ENCODE measurements at places on chromosomes 2 and 18.
A peak's percentile ranks its signal among the peaks of the same experiment; 100 is the strongest.

- peak; percentile 85 for DNase-seq
These were observed 92.3 kb upstream of the SMAD2 start for GRCh38 chr18:48022531-48023329.

GRCh38 chr2:145851730-145852129, 1331.8 kb upstream of the ZEB2 start:
- DNase-seq: no peak

DNA sequence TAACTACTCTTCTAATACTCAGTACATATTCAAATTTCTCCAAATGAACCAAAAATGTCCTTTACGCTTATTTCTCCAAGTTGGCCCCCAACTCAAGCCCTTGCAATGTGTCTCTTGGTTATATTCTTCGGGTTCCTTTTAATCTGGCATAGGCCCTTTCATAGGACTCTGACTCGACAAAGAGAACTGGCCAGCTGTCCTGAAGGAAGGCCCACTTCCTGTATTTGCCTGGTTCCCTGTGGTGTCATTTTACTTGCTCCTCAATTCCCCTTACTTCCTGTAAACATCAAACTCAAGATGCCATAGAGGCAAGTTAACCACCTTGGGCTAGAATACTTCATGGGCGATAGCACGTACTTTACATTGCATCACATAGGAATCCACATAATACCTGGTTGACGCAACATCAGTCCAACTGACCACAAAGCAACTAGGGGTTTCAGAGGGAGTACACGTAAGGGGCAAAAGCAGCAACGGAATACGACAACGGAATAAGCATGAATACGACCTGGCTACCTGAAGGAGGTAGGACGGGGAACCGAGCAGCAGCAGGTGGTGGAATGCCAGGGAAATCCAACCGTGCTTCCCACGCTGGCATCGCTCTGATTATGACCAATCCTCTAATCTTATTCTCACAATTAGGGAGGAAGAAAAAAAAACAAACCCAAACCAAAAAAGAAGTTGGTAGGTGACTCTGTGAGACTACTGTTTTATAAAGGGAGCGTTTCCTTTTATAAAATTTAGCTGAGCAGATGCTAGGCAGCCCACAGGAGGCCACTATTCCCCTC, 823 bp upstream of the GORASP2 start:
- peak; percentile 50 for DNase-seq

DNA sequence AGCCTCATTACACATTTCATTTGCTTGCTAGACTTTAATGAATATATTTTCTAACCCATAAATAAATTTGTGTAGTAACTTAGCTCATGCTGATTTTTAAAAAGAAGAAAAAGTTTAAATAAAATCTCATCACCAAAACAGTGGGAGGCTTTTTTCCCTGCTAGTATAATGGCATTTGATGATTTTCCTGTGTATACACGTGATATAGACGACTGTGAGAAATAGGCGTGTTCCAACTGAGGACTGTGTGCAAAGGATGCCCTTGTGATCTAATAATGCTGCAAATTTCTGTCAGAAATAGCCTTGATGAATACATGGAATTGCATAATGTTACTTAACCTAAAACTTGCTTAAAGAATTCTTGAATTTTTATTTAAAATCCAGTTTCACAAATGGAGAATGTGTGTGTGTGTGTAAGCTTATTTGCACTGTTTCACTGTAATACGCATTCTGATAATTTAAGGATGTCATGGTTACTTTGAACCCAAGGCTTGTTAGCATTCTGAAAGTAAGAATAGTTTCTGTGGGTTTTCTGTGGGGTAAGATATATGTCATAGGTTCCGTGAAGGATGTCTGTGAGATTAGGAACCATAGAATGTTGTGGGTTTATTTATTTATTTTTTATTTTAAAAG, 178.0 kb downstream of the DLGAP1 start:
- DNase-seq: no peak

DNA sequence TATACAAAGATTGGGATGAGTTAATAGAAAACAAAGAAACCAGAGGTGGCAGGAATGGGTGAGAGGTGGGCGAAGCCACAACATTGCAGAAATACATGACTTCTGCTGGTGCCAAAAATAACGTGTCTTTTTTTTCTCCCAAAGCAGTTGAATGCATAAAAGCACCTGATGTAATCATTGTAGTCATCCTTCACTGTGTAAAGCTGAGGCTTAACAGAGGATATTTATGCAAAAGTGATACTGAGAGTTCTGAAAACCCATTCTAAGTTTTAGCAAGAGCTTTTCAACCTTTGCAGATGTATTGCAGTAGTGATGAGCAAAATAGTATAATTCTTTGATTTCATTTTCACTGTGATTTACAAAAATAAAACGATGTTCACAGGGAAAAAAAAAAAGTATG, 173.0 kb downstream of the PTGR3 start:
- DNase-seq: no peak

GRCh38 chr18:71437511-71437910, 1106.6 kb downstream of the CBLN2 start:
- DNase-seq: no peak

- DNase-seq: no peak
These were observed 102.6 kb downstream of the MTCL1 start for GRCh38 chr18:8808001-8808400.

DNA sequence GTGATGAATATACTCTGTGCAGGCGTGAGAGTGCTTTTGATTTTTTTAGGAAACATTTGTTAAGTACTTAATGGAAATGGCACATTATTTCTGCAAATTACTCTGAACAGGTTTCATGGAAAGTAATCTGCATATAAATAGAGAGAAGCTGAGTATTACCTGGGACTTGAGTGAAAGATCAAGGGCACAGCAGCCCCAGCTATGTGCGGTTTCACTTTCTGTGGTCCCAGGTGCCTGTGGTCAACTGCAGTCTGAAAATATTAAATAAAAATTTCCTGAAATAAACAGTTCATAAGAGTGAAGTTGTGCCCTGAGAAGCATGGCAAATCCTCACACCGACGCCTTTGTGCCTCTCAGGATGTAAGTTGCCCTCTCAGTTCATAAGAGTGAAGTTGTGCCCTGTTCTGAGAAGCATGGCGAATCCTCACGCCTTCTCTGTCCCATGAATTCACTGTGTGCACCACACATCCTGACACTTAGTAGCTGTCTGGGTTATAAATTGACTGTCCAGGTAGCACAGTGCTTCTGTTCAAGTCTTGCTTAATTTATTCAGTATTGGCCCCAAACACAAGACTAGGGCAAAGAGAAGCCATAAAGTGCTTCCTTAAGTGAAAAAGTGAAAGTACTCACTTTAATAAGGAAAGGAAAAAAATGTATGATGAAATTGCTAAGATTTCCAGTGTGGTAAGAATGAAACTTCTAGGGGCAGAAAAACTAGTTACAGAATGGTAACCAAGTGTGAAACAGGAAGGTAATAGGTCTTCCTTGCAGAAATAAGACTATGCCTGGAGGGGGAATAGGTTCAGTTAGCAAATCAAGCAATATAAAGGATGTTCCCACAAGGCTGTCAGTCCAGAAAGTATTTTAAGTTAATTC, 4.3 kb upstream of the SNTG2 start:
- DNase-seq: no peak

All from NCI-H1092 treated with DMSO at 0.1 percent for 48 hours (cell line).